ENCODE measurements at places on chromosomes 6 and 20.

GRCh38 chr20:12699374-12700228, 309.2 kb upstream of the SPTLC3 start:
- DNase-seq: no peak

GRCh38 chr6:79832723-79833122, 114.6 kb downstream of the ELOVL4 start:
- no peak for DNase-seq

DNA sequence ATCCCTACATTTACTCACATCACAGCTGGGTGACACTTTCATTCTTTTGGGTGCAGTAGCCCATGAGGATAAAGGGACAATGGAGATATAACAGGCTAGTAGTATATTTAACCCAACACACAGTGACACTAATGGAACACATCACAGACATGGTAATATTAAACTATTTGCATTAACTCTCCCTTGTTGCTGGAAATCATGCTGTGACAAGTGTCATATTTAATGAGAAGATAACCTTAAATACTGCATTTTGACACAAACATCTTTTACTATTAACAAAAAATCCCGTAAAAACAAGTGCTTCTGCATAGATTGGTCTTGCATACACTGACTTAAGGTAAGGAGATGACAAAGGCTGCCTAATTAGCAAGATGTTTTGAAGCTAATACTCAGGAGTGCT, 45.5 kb downstream of the CNR1 start:
- DNase-seq: no peak

DNA sequence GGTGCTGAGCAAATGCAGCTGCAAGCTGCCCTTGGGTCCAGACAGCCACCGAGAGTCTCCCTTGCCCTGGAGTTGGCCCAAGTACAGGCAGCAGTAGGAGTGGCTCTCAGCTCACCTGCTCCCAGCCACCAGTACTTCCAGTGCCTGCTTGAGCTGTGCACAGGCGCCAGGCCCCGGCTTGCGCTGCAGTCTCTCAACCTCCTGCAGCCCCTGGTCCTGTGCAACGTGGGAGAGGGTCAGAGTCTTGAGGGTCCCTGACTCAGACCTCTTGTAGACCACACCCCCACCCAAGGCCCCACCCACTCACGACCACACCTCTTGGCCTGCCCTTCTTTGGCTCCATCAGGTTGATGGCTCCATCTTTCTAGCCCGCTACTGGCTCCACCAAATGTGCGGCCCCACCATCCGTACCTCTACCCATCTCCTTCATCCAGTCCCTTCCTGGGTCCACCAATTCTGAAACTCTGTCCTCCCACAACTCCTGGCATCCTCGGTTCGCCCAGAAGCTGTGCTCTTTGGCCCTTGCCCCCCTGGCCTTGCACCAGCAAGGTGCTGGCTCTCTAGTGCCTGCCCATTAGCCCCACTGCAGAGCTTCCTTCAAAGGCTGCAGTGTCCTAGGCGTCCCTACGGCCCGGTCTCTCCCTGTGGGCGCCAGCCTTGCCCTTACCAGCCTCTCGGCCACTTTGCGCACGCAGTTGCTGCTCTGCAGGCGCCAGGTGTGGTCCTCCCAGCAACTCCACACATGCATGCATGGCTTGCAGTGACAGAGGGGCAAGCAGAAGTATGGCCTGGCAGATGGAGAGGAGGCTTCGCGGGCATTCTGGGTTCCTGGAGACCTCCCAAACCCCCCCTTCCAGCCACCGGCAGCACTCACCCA, 16.5 kb upstream of the SPAG4 start:
- DNase-seq: no peak

DNA sequence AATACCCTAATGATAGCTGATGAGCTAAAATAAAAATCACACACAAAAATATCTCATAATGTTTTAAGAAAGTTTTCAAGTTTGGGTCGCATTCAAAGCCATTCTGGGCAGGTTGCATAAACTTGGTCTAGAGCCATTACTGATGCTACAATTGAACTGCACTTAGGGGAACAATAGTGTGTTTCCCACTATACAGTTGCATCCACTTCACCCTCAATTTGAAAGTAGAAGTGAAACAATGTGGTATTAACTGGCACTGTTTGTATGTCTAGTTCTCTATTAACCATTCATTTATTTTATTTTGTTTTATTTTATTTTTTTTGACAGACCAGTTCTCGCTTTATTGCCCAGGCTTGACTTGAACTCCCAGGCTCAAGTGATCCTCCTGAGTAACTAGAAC, 23.0 kb upstream of the STK38 start:
- DNase-seq: no peak

- no peak for DNase-seq
Observed at GRCh38 chr20:4007383-4008025, 7.9 kb downstream of the RNF24 start.

- peak; percentile 72 for DNase-seq
Observed at GRCh38 chr6:144266091-144266649, 19.0 kb upstream of the UTRN start.

All from A172 (cell line).